ENCODE measurements at places on chromosomes 13 and 19.

DNA sequence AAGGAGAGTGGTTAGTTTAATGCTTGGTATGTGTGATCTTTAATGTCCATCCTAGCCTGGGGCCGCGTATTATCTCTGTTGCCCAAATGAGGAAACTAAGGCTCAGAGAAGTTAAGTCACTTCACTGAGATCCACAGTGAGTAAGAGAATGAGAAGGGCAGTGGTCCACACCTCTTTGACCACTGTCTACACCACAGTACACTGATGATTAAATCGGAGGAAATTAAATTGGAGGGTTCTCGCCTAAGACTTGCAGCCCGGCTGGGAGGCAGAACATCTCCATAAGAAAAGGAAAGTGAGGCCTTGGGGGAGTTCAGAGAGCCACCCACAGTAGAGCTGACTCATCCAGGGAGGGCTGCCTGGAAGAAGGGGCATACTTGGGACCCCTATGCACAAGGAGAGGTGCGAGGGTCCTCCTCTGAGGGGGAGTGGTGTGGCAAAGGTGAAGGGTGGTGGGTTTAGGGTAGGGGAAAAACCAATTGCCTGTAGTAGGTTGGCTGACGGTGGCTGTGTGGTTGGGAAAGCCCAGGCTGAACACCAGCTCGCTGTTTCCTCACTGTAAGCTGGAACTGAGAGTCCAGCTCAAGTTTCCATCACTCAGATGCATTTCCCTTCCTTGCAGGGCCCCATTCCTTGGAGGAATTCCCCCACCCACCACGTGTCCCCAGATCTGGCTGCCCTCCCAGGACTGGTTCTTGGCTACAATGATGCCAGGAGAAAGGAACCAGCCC lies 15.0 kb upstream of the DHRS12 start:
- no peak for DNase-seq

GRCh38 chr13:40315416-40316064 lies 350.9 kb downstream of the FOXO1 start:
- no peak for DNase-seq

DNA sequence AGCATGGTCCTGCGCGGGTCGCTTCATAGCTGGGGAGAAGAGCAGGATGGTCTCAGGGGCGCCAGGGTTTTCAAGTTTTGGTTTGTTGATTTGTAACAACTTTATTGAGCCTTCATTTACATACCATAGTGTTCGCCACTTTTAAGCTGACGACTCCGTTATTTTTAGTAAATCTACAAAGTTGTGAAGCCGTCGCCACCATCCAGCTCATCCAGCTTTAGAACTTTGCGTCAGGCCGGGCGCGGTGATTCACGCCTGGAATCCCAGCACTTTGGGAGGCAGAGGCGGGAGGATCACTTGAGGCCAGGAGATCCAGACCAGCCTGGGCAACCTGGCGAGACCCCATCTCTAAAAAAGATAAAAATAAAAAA lies 404 bp downstream of the C19orf44 start:
- DNase-seq: no peak

DNA sequence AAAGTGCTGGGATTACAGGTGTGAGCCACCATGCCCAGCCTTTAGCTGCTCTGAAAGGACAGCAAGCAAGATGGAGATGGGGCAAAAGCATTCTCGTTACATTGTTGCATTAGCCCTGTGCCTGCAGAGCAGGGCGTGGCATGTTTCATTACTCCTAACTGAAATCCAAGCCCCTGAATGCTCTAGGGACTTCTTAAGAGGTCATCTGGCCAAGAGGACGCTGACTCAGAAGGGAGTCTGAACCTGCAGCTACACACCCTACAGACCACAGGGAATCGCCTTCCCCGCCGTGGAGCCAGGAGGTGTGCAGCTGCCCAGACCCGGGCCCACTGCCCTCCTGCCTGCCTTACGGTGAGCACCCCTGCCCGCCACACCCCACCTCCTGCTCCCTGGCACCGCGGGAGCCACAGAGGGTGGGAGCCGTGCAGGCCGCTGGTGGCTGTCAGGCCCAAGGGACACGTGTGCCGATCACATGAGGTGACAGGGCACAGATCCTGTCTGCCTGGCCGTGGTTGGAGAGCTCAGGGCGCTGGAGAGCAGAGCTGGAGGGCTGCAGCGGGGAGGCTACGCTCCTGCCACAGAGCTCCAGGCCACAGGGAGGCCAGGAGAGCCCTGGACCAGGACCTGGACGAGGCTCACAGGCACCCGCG lies 27.2 kb downstream of the ADPRHL1 start:
- DNase-seq: no peak
